ENCODE measurements at places on chromosomes 5 and 9. TPM values are rescaled to one million over a fixed set of nuclear protein-coding genes. Genes with fewer than 3 reads are reported as not detected.

DNA sequence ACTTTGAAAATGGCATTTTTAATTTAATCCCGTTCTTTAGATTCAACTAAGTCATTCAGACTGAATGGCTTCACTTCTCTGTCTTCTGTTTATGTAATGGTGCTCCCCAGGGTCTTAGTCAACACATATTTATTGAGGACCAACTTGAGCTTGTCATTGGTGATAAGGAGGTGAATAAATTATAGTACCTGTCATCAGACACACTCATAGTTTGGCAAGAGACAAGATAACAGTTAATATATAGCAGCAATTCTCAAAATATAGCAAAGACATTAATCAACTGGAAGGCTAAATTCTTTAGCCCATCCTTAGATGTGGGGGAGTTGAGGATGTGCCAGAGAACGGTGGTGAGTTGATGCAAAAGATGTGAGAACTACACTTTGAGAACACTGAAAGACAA, 78.4 kb downstream of the MACIR start:
- no peak for DNase-seq

- no peak for DNase-seq
Observed at GRCh38 chr9:92224177-92224576, 69.3 kb downstream of the IARS1 start.

DNA sequence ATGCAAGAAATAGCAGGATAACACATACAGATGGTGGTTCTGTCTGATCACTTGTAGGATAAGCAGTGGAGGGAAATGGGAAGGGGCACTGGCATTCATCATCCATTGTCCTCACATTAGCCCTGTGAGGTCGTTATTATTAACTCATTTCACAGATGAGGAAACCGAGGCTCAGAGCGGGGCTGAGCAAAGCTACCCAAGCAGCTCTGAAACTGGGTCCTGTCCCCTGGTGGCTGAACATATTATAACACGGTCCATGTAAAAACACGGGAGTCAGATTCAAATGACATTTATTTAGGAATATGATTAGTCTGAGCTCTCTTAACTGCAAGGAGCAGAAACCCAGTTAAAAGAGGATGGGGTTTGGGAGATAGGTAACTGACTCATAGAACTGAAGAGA, 43.1 kb downstream of the HRH2 start:
- no peak for DNase-seq

The PROB1 gene
- total RNA-seq: 2.5 TPM

The SPINK6 gene
- total RNA-seq: not detected

All from esophagus muscularis mucosa (tissue), 4 donors.